ENCODE measurements at places on chromosomes 5 and 9.

- no peak for DNase-seq
These were observed 5.0 kb downstream of the FBXW5 start for GRCh38 chr9:136939431-136939995.

DNA sequence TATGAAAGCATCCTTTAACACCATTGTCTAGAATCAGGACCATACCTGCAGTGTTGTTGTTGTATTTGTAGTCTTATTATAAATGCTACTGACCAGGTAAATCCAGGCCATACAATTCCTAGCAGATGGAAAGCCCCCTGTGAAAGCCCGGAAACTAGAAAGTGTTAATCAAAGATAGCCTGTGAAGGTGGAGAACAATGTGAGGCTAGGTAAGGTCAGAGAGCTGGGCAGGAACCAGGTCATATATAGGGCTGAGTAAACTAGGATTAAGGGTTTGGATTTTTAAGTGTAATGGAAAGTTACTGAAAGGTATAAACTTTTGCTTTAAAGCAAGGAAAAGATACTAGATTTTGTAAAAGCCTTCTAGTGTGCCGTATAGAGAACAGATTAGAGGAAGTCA lies 6.7 kb downstream of the LRRC70 start:
- DNase-seq, result no peak

- peak; percentile 66 for DNase-seq
These were observed 12.2 kb downstream of the CXXC5 start for GRCh38 chr5:139660105-139660922.

- DNase-seq, result no peak
These were observed 225.9 kb downstream of the SGCD start for GRCh38 chr5:156552855-156553358.

DNA sequence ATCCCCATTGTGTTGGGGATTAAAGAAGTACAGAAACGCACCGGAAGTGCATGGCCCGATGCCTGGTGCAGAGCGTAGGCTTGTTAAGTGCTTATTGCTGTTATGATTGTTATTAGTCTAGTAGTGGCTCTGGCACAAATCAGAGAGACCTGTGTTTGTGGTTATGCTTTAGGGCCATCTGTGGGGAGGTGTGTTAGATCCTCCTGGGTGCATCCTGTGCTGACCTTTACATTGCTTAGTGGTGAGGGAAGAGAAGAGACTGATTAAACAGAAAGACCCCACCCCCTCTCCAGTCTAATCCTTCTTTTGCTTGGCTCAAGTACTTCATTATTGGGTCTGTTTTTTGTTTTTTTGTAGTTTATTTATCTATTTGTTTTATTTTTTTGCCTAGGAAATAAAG lies 112.7 kb upstream of the SPRY4 start:
- no peak for DNase-seq

DNA sequence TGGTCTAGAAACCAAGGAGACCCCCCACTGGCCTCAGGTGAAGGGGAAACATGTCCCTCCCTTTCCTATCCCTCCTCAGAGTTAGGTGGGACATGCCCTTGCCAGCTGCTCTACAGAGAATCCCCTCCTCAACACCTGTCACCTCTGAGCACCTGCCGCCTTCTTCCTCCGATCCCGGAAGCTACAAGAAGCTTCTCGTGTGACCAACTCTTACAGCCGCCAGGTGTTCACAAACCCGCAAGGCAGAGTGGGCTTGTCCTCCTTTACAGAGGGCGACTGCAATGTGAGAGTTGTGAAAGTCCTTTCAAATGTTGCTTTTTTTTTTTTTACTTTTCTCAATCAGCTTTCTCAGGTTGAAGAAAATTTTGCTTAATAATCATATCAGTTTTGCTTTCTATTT lies 3.7 kb upstream of the ICE1 start:
- DNase-seq, result no peak

- DNase-seq, result no peak
These were observed 105.0 kb upstream of the FAM120A start for GRCh38 chr9:93346231-93347112.

- no peak for DNase-seq
These were observed 6.0 kb upstream of the IL13 start for GRCh38 chr5:132651838-132652469.

GRCh38 chr5:151151793-151152192 lies 5.8 kb downstream of the ANXA6 start:
- DNase-seq, result no peak

DNA sequence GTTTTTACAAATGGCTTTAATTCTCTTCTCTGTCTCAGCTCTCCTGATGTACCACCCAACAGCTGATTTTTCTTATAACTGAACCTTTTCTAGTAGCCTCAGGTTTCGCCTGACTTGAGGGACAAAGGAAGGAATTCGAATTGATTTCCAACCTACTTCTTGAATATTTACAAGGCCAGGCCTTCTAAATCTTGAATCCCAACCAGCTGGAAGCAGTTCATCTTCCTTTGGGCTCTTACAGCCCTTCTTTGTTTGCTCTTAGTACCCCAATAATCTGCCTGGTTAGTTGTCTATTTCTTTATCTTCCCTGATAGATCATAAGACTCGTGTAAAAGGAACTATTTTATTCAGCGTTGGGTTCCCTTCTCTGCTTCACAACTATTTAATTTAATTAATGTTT lies 95.9 kb downstream of the NLN start:
- DNase-seq, result no peak

DNA sequence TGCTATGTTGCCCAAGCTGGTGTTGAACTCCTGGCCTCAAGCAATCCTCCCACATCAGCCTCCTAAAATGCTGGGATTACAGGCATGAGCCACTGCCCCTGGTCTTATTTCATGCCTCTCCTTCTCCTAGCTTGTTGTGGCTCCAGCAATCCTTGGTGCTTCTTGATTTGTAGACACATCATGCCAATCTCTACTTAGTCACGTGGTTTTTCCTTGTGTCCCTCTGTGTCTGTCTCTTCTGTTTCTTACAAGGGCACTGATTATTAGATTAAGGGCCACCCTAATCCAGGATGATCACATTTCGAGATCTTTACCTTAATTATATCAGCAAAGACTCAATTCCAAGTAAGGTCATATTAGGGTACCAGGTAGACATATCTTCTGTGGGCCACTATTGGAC lies 9.2 kb upstream of the IL31RA start:
- no peak for DNase-seq

GRCh38 chr5:158502686-158503085 lies 597.0 kb downstream of the EBF1 start:
- no peak for DNase-seq

GRCh38 chr5:82050955-82051354 lies 79.1 kb downstream of the ATG10 start:
- no peak for DNase-seq

DNA sequence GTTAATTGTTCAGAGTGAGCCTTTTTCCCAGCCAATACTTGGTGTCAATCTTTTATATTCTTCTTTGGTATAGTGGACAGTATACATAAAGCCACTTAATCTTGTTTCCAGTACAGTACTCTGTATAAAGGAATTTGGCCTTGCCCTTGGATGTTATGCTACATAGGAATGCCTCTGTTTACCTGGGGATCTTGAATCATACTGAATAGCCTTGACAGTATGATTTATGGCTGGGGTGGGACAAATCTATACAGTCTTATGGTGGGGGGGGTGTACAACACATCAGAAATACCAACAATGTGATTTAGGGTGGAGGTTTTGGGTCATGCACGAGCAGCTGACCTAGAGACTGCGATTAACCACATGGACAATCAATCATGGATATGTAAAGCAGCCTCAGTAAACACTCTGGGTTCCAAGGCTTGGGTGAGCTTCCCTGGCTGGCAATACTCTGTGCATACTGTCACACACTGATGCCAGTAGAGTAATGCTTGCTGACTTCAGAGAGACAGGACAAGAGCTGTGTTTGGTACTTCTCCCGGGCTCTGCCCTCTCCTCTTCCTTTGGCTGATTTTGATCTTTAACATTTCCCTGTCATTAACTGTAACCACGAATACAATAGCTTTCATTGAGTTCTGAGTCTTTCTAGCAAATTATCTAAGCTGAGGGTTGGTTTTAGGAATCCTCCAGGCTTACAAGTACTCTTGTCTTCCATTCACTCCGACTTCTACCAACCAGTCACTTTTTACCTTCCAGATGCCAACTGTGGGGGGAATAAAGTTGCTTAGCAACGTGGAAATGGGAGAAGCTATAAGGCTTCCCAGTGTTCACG lies 84.6 kb downstream of the IARS1 start:
- DNase-seq, result no peak

GRCh38 chr5:180001136-180001535 lies 70.4 kb downstream of the RNF130 start:
- DNase-seq, result no peak

DNA sequence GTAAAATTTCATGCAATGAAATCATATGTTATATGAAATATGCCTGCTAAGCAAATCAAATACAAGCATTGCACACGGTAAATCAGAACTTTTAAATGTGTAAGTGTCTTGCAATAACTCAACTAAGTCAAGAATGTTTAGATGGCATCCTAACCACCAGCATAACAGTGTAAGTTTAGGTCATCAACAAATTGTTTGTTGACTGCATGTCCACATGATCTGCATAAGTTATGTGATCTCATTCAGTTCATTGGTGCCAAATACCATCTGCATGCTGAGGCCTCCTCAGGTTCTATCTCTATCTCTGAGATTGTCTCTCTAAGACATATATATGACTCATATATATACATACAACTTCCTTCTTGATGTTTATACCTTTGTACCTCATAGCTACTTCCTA lies 159.6 kb upstream of the STK32A start:
- DNase-seq, result no peak

GRCh38 chr5:44664711-44665100 lies 144.0 kb upstream of the MRPS30 start:
- DNase-seq, result no peak

DNA sequence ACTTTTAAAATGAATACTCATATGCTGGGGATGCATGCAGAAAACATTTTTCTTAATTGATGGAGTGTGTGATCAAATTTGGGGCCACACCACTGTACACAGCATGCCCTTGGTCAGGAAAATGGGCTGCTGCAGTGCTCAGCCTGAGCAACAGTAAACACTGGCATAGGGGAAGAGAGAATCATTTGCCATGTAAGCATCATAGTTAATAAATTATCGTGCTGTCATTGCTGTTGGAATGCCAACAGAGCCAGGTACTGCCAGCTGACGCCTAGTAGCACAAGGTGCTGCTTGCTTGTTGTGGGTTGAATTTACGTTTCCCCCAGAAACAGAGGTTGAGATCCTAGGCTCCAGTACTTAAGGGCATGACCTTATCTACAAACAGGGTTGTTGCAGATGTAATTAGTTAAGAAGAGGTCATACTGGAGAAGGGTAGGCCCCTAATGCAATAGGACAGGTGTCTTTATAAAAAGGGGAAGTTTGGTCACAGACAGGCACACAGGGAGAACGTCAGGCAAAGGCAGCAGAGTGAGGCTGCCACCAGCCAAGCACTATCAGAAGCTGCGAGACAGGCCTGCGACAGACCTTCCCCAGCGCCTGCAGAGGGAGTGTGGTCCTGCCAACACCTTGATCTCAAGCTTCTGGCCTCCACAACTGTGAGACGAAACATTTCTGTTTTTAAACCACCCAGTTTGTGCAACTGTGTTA lies 25.3 kb downstream of the DAP start:
- DNase-seq, result no peak

GRCh38 chr5:105632043-105632442 lies 2038.7 kb downstream of the EFNA5 start:
- DNase-seq, result no peak

DNA sequence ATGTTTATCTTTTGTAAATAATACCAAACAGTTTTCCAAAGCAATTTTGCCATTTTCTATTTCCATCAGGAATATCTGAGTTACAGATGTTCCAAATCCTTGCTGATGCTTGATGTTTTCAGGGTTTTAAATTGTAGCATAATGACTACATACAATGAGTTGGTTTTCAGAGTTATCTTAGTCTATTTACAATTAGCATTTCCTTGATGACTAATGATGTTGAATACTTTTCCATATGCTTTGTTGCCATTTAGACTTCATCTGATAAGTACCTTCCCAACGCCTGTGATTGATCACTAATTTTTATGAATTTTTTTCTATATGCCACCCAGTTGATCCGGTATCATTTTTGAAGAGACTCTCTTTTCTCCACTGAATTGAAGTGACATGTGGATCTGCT lies 102.3 kb downstream of the SLC25A46 start:
- no peak for DNase-seq

DNA sequence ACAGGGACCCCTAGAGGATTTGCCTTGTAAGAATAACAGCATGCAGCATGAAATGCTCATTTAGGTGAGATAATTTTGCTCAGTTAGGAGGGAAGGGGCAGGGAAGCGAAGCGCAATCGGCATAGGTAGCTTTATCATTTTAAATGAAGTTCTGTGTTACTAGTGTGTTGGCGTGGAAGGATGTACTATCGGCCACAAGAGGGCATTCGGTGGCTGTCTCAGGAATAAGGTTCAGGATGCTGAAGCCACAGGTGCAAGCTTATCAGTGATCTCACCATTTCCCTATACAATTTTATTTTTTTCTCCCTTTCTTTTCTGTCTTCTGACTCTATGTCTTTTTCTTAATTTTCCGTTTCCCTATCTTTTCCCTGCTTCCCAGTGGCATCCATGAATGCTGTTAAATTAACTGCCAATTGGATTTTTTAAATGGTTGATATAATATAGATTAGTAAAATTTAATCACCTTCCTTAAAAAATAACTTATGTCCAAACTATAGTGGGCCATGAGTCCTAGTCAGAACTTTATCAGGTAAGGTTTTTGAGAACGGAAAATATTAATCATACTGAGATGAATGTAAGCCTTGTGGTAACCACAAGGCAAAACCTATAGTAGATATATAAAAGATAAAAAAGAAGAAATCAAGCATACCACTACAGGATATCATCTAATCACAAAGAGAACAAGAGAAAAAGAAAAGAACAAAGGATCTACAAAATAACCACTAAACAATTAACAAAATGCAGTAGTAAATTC lies 1.2 kb upstream of the INSL6 start:
- peak; percentile 23 for DNase-seq

- DNase-seq, result no peak
These were observed 149.7 kb downstream of the ENC1 start for GRCh38 chr5:74490814-74491213.

DNA sequence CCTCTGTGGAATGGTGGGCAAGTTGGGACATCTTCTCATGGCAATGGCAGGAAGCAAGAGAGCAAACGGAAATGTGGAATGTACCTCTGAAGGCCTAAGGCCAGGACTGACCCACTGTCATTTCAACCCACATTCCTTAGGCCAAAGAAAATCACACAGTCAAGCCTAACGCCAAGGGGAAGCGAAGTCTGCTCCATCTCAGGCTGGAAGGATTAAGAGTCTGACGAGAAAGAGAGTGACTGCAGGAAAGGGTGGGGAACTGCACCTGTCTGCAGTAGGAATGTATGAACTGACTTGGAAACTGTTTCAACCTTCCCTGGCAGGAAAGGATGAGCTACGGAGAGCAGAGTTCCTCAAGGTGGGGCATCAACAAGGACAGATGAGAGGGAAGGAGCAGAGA lies 90.2 kb upstream of the TAS2R1 start:
- DNase-seq, result no peak
